ENCODE measurements at places on chromosomes 2 and 18. TPM values are rescaled to one million over a fixed set of nuclear protein-coding genes. Genes with fewer than 3 reads are reported as not detected.
A peak's percentile ranks its signal among the peaks of the same experiment; 100 is the strongest.

SNTG2 gene
- total RNA-seq, result 0.47 TPM

DNA sequence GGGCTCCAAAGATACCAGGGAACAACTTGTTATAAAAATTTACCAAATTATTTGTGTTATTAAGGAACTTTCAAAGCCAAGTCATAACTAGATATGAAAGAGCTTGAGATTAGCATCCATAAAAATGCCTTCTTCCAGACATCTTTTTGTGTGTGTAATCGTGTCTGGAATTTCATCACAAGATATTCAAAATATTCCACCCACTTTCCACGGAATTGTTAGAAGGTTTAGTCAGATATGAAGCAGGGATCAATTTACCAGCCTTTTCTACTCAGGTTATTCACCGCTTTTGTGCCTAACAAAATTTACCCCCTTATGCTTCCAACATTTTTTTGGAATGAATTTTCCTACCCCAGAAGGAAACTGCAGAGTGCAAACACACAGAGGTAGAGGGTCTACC, 130.2 kb upstream of the ACVR2A start:
- H3K4me3 ChIP-seq, result no peak overlapping the region
- DNase-seq, result no peak
- no peak overlapping the region for H3K27ac ChIP-seq
- no peaks in the 10 kb centered on the region for H3K27me3 ChIP-seq

GRCh38 chr2:237122214-237122666, 36.6 kb downstream of the COPS8 start:
- no peak overlapping the region for H3K27ac ChIP-seq
- no peaks in the 10 kb centered on the region for H3K36me3 ChIP-seq
- H3K4me3 ChIP-seq, result no peak overlapping the region
- peak; percentile 57 for DNase-seq
- no peaks in the 10 kb centered on the region for H3K4me1 ChIP-seq

GRCh38 chr2:234823877-234824376, 127.9 kb upstream of the SH3BP4 start:
- H3K27ac ChIP-seq, result peak overlapping the region; percentile 55
- peaks cover 6% of the 10 kb centered on the region for H3K4me1 ChIP-seq
- no peaks in the 10 kb centered on the region for H3K27me3 ChIP-seq

EGR4 gene
- total RNA-seq, result not detected

GRCh38 chr2:159202568-159203071, 83.9 kb downstream of the WDSUB1 start:
- H3K27ac ChIP-seq, result peak overlapping the region; percentile 74
- DNase-seq, result peak; percentile 34
- peaks cover 83% of the 10 kb centered on the region for H3K4me1 ChIP-seq
- H3K36me3 ChIP-seq, result peaks cover 38% of the 10 kb centered on the region
- H3K4me3 ChIP-seq, result no peak overlapping the region
- H3K27me3 ChIP-seq, result no peaks in the 10 kb centered on the region

CFAP65 gene
- not detected for total RNA-seq

DNA sequence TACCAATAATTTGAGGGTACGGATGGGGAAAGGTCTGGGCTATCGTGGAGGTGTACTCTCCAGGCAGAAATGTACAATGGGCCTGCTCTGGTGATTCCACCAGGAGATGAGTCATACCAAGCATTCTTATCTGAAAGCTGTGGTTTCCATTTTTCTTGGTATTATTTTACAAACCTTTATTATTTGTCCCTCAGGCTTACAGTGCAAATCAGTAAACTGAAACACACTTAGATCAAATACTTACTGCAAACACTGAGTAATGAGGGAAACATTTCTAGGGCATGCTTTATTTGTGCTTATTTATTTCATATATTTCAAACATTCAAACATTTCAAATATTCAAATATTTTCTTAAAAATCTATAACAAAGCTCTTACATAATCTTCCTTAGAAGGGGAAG, 319.8 kb downstream of the RND3 start:
- H3K4me1 ChIP-seq, result no peaks in the 10 kb centered on the region
- no peak for DNase-seq
- H3K36me3 ChIP-seq, result no peaks in the 10 kb centered on the region
- no peak overlapping the region for H3K4me3 ChIP-seq
- H3K27ac ChIP-seq, result no peak overlapping the region
- H3K27me3 ChIP-seq, result no peaks in the 10 kb centered on the region

DNA sequence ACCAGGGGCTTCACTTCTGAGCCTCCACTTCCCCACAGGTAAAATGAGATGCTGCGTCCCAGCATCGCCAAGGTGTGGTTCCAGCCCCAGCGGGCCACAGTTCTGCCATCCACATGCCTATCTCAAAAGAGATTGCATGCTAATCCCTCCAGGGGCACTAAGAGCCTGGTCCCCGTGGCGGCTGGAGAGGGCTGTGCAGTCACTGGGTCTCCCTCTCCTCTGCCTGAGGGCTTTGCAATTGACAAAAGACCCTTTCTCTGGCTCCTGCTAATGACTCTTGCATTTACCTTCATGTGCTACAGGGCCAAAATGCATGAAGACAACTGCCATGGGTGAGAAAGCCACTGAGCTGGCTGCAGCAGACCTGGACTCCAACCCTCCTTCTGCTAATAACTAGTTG, 18.5 kb downstream of the ZBTB7C start:
- DNase-seq, result no peak
- H3K4me3 ChIP-seq, result no peak overlapping the region
- H3K4me1 ChIP-seq, result peaks cover 22% of the 10 kb centered on the region
- no peaks in the 10 kb centered on the region for H3K36me3 ChIP-seq

UGT1A3 gene
- not detected for total RNA-seq

GYPC gene
- 98.8 TPM for total RNA-seq

- no peak overlapping the region for H3K4me3 ChIP-seq
- H3K4me1 ChIP-seq, result no peaks in the 10 kb centered on the region
- no peaks in the 10 kb centered on the region for H3K27me3 ChIP-seq
- no peaks in the 10 kb centered on the region for H3K36me3 ChIP-seq
- H3K27ac ChIP-seq, result no peak overlapping the region
- DNase-seq, result no peak
These were observed 183.8 kb upstream of the ZC3H15 start for GRCh38 chr2:186302263-186302662.
